ENCODE measurements at places on chromosomes 7 and 10. TPM values are rescaled to one million over a fixed set of nuclear protein-coding genes. Genes with fewer than 3 reads are reported as not detected.

GRCh38 chr7:18534481-18534880, 38.9 kb downstream of the HDAC9 start:
- no peaks in the 10 kb centered on the region for H3K27me3 ChIP-seq
- H3K4me1 ChIP-seq = no peaks in the 10 kb centered on the region
- no peak overlapping the region for H3K4me3 ChIP-seq
- no peak for DNase-seq

DNA sequence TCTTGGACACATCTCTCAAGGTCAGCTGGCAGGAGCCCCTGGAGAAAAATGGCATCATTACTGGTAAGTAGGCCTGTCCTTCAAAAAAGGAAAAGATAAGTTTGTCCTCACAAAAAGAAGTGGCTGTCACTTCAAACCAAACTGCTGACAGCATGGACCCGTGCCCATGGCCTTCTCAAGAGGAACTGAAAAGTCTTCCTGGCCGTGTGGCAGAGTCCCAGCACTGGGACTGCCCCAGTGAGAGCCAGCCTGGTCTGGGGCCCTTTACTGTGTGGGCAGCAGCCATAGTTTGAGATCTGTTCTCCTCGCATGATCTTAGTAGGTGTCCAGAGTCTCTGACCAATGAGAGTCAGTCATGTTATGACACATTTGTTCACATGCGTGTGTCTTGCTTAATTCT, 614.2 kb upstream of the FOXK1 start:
- H3K27me3 ChIP-seq = no peaks in the 10 kb centered on the region
- no peak for DNase-seq
- H3K27ac ChIP-seq = no peak overlapping the region
- H3K4me3 ChIP-seq = no peak overlapping the region
- H3K4me1 ChIP-seq = no peaks in the 10 kb centered on the region

DNA sequence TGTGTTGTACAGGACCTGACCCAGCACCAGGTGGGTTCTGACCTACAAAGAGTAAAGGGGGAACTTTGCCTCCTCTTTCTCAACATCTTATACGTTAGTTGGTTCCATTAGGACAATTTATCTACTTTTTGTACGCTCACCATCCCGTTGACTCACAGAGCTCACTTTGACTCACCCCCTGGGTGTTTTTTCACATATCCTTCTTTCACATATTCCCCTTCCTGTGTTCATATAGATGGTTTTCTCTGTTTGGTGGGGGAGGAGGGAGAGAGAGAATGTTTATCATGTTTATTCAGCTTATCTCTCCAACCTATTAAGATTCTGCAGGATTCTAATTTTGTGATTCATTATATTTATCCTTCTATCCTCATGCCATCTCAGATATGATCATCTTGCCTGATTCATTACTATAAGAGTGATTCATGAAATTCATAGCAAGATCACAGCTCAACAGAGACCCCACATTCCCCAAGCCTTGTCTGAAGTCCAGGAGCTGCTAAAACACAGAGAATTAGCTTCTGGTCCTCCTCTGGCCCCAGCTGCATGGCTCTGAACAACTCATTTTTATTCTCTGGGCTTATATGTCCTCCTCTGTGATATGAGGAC, 37.2 kb downstream of the PRSS2 start:
- no peak for DNase-seq
- peaks cover 18% of the 10 kb centered on the region for H3K27me3 ChIP-seq
- no peak overlapping the region for H3K4me3 ChIP-seq
- H3K4me1 ChIP-seq = no peaks in the 10 kb centered on the region
- no peaks in the 10 kb centered on the region for H3K36me3 ChIP-seq

GRCh38 chr7:158077151-158077840, 510.3 kb downstream of the PTPRN2 start:
- no peaks in the 10 kb centered on the region for H3K36me3 ChIP-seq
- H3K4me3 ChIP-seq = no peak overlapping the region
- DNase-seq = no peak
- no peak overlapping the region for H3K27ac ChIP-seq
- H3K27me3 ChIP-seq = no peaks in the 10 kb centered on the region
- no peaks in the 10 kb centered on the region for H3K4me1 ChIP-seq

PKD1L1 gene
- total RNA-seq = 1.0 TPM

DNA sequence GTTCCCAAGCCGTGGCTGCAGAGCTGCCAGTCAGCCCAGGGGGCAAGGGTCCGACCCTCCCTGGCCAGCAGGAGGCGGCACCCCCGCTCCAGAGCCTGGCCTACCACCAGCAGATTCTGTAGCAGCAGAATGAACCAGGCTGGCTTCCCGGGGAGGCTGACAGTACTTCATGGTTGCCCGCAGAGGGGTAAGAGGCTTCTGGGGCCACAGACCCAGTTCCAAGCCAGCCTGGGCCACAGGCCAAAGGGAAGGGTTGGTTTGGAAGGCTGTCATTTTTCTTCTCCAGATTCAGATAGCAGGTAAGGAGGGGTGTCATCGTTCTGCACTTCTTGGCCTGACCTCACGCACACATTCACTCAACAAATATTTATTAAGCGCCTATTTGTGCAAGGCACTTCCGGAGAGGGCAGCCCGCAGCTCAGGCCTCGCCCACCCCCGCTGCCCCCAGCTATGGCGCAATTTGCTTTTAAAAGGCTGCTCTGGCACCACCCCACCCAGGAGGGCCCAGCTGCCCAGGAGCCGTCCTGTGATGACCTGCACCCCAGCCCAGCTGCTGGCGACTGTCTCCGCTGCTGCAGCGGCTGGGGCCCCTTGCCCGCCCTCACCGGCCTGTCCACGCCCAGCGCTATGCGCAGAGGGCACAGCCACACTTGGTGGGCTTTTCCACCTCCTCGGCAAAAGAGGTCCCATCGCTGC, 168.5 kb downstream of the LCOR start:
- DNase-seq = no peak
- no peaks in the 10 kb centered on the region for H3K27me3 ChIP-seq
- no peak overlapping the region for H3K4me3 ChIP-seq
- H3K27ac ChIP-seq = no peak overlapping the region

UPK3B gene
- 2.1 TPM for total RNA-seq

GRCh38 chr7:133134810-133135209, 52.9 kb upstream of the CHCHD3 start:
- H3K27ac ChIP-seq = no peak overlapping the region
- no peak for DNase-seq
- H3K4me1 ChIP-seq = no peaks in the 10 kb centered on the region
- H3K4me3 ChIP-seq = no peak overlapping the region
- no peaks in the 10 kb centered on the region for H3K36me3 ChIP-seq
- no peaks in the 10 kb centered on the region for H3K27me3 ChIP-seq

NUTM2B gene
- total RNA-seq = 2.8 TPM

GRCh38 chr7:124930655-124931597, 1.3 kb upstream of the POT1 start:
- peaks cover 5% of the 10 kb centered on the region for H3K36me3 ChIP-seq
- H3K27ac ChIP-seq = peak overlapping the region; percentile 91
- DNase-seq = no peak
- no peaks in the 10 kb centered on the region for H3K27me3 ChIP-seq
- peaks cover 25% of the 10 kb centered on the region for H3K4me1 ChIP-seq
- no peak overlapping the region for H3K4me3 ChIP-seq

EBF3 gene
- total RNA-seq = 28.5 TPM

ZNF365 gene
- total RNA-seq = 1.5 TPM

DNA sequence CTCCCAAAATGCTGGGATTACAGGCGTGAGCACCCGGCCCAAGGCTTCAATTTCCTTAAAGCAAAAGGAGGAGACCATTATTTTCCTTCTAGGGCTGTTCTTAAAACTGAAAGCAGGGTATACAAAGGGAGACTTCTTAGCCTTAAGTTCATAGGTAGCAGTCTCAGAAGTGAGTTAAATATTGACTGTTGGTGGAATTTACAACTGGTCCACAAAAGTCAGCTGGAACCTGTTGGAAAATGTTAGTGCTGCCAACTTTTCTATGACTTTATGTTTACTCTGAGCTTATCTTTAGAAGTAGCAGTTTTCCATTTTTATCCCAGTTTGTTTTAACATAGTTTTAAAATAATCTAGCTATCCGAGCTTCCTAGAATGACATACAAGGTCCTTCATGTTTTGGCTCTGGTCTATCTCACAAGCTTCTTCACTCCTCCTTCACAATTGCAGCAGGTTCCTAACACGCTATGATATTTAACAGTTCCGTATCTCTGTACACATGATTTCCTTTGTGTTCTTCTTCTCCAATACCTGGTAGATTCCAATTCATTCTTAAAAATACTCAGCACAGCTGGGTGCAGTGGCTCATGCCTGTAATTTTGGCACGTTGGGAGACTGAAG, 3.3 kb downstream of the SLC26A3 start:
- H3K27me3 ChIP-seq = no peaks in the 10 kb centered on the region
- no peaks in the 10 kb centered on the region for H3K36me3 ChIP-seq
- H3K27ac ChIP-seq = no peak overlapping the region
- H3K4me1 ChIP-seq = no peaks in the 10 kb centered on the region
- DNase-seq = no peak

NPFFR1 gene
- 3.3 TPM for total RNA-seq

GRCh38 chr7:96440328-96440727, 118.4 kb upstream of the SLC25A13 start:
- no peaks in the 10 kb centered on the region for H3K27me3 ChIP-seq
- H3K4me1 ChIP-seq = no peaks in the 10 kb centered on the region
- no peak overlapping the region for H3K27ac ChIP-seq
- H3K4me3 ChIP-seq = no peak overlapping the region
- DNase-seq = no peak
- H3K36me3 ChIP-seq = no peaks in the 10 kb centered on the region

UPP1 gene
- 14.2 TPM for total RNA-seq

MMS19 gene
- total RNA-seq = 80.4 TPM

DNA sequence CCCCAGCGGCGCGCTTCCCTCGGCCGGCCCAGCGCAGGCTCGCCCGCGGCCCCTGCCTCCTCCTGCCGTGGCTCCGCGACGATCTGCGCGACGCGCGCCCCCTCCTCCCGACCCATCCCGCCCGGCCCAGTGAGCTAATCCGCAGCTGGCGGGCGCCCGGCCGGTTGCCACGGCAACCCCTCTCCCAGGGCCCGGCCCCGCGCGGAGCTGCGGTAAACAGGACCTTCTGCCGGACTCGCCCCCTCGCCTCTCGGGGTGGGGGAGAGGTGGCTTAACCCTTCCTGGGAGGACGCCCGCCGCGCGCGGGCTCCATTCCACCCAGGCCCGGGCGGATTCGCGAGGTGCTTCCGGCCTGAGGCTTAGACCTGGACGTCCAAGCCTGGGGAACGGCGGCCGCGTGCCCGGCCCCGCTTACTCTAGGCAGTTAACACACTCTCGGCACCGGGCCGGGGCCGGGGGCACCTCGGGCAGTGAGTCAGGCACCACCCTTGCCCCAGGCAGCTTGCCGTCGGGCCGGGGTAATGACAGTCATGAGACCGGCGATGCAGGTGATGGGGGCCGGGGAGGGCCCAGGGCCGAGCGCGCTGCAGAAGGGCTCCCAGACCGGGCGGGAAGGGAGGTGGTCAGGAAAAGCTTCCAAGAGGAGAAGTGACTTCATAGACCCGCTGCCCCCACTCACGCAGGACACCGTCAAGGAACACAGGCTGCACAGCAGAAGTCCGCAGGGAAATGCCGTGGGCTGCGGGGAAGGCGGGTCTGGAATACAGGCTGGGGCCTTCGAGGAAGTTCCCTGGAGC, at the start of gene DENND2A:
Gene DENND2A (minus strand): TSS at position 87 of the 797 bp plus-strand sequence. CDS start 38,416 bp downstream, outside the sequence.
- H3K4me3 ChIP-seq = peak within 1 kb of the TSS; percentile 51
- peak; percentile 54 for DNase-seq
- peak within 1 kb of the TSS; percentile 86 for H3K27ac ChIP-seq

CRHR2 gene
- not detected for total RNA-seq

DNA sequence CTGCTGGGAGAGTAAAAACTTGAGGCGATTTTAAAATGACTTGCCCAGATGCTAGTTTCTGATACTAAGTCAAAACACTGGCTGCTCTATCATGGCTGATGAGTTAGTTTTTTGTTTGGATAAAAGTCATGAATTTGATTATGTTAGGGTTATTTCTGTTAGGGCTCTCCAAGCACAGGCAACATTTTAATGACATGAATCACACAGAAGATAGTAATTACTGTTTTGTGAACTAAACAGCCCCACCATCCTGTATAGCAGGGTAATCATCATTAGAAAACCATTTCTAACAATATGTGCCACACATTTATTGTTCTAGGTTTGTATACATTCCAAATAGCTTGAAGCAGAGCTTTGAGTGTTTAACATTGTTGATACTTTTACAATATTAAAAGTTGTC, 750.3 kb downstream of the ANKRD7 start:
- DNase-seq = no peak
- no peaks in the 10 kb centered on the region for H3K4me1 ChIP-seq
- no peak overlapping the region for H3K27ac ChIP-seq
- H3K27me3 ChIP-seq = no peaks in the 10 kb centered on the region
- H3K4me3 ChIP-seq = no peak overlapping the region

GRCh38 chr10:6297951-6298381, 95.2 kb downstream of the PFKFB3 start:
- H3K27me3 ChIP-seq = no peaks in the 10 kb centered on the region
- DNase-seq = no peak
- H3K27ac ChIP-seq = no peak overlapping the region
- H3K4me3 ChIP-seq = no peak overlapping the region
- peaks cover 6% of the 10 kb centered on the region for H3K4me1 ChIP-seq

- no peak overlapping the region for H3K4me3 ChIP-seq
- no peaks in the 10 kb centered on the region for H3K4me1 ChIP-seq
- H3K27ac ChIP-seq = no peak overlapping the region
- DNase-seq = no peak
Observed at GRCh38 chr7:50212666-50213621, 91.6 kb upstream of the IKZF1 start.

DNA sequence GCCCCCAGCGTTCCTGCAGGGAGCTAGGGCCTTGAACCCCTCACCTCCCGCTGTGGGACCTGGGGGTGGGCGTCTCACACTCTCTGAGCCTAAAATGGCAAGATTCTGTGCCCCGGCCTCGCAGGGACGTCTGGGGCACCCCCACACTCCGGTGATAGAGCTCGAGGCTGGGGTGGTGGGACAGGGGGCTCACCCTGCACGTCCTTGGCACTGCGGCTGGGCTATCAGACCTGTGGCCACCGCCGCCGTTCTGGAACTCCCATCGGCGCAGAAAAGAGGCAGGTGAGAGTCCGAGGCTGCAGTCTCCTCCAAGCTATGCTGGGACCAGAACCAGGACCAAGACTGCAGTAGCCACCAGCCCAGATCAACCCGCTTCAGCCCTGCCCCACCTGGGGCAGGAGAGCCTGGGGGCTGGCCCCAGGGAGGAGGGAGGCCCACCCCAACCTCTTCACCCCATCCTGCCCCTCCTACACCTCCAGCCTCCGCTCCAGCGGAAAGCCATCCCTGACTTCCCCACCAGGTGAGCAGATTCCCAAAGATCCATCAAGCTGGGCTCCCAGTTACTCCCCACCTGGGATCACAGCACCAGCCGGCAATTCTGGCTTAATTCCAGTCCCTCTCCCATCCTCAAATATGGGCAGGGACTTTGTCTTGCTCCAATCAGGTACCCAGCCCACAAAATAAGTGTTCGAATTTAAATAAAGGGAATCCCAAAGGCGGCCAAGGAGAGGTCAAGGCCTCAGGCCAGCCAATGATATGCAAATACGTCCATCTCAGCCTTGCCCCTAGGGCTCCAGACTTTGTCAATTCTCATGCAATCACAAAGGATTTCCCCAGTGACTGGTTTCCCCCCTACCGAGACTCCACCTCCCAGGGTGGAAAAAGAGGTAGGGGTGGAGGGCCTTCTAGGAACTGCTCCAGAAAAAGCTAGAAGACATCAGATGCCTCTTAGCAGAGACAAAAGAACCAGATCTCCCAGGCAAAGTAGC, 16.4 kb downstream of the TNRC18 start:
- no peak overlapping the region for H3K4me3 ChIP-seq
- H3K27ac ChIP-seq = no peak overlapping the region
- H3K4me1 ChIP-seq = peaks cover 60% of the 10 kb centered on the region
- peaks cover 29% of the 10 kb centered on the region for H3K36me3 ChIP-seq
- no peaks in the 10 kb centered on the region for H3K27me3 ChIP-seq
- DNase-seq = no peak

Measured in tibial nerve (tissue), 4 donors.